Activated T-helper 2 cell treated with anti-CD3 and anti-CD28 coated beads, Interferon-gamma antibody, Interleukin-2, Interleukin-4, amounts not matched to agents 10 μg/mL and 5 μg/mL and 100 μg/mL, durations not matched to agents 14 hours and 24 hours and 36 hours (primary cell): ENCODE measurements at places on chromosomes 12 and 14.

DNA sequence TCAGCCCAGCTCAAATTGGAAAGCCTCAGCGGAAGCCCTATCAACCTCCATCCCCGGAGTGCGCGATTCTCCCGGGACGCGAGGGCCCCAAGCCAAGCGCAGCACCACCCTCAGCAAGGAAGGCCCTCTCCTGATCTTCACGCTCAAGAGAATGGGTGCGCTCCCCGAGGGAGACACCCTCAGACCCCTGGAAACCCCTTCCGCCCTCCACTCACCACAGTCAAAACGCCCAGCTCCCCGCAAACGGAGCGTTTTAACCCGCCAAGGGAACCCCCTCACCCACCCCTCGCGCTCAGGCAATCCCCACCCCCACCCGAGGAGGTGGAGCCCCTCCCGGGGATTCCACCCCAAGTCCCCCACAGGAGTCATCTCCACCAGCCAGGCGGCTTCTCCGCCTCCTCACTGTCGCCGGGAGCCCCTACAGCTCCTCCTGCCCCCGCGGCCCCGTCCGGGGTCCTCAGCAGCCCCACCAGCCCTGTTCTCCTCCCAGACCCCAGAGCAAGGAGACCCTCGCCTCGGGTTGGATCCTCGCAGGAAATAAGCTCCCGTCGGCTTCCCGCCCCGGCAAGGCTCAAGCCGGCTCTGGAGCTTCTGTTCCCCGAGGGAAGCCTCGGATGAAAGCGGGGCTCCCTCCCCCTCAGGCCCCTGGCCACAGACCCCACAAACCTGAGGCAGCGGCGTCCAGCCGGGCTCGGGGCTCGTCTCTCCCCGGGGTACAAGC lies 507 bp downstream of the BAZ2A start:
- no peak for DNase-seq

DNA sequence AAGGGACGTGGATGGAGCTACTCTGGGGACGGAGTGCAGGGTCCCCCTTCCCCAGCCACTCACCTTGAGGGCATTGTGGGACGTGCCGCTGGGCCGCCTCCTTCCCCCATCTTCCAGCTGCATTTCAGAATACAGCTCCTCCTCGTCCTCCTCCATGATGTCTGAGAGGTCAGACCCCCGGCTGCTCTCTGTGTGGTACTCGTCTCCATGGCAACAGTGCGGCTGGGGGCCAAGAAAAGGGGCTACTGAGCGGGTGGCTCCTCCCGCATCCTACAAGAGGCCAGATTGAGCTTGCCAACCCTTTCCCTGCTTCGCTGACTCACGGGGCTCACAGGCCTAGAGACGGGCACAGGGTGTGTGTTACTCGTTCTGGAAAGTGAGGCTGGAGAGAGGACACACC lies 90.4 kb downstream of the PIWIL1 start:
- DNase-seq, result no peak

DNA sequence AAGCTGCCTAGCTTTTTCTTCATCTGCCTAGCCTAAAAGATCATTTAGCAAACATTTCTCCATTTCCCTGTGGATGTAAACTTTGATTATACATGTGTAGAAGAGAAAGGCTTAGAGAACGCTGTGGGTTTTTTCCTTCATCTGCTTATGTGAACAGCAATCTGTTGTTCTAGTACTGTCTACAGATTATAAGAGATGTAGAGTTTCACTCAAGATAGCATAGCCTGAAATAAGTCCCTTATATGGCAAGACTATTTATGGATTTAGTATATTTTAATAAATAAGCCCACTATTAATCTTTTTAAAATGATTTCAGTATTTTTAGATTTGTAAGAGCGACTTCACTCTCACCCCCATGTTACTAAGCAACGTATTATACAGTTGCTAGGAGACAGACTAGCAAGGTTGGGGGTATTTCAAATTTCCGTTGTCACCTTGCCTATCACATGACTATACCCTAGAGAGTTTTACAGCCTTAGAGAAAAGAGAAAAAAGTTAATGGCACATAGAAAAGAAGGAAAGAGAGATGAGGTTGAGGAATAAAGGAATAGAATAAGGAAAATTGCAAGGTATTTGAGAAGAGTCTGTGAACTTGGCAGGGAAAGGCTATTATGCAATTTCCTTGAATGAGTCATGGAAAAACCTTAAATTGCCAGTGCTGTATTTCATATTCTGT lies 12.2 kb upstream of the TUBA1A start:
- no peak for DNase-seq

DNA sequence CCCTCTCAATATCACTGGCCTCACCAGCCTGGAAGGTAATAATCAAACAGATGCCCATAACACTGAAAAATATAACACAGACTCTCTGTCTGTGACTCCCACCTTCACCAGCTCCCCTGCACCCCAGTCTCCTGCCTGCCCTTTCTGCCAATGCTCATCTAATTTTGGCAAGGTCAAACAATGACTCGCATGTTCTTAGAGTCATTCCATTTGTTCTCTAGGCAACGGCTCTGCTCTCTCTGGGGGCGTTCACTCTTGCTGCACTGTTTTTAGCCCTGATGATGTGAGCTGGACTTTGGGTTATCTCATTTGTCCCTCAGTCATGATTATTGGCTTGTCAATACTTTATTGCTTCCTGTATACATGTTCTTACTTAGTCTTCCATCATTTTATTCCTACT lies 691.8 kb downstream of the FLRT2 start:
- DNase-seq, result no peak

DNA sequence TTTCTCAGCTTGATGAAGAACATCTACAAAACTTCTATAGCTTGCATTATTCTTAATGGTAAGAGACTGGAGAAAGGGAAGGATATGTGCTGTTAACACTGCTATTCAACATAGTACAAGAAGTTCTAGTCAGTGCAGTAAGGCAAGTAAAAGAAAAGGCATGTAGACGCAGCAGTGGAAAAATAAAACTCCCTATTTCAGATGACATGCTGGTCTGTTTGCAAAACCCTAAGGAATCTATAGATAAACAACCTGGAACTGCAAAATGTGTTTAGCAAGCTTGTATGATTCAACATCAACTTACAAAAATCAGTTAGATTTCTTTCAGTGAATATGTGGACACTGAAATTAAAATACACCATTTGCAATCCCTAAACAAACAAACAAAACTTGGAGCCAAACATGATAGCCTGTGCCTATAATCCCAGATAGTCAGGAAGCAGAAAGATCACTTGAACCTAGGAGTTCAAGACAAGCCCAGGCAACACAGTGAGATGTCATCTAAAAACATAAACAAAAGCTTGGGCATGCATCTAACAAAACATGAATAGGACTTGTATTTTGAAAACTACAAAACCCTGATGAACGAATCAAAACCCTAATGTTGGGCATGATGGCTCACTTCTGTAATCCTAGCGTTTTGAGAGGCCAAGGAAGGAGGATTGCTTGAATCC lies 293.6 kb upstream of the RGS6 start:
- DNase-seq, result no peak

- no peak for DNase-seq
These were observed 108.3 kb upstream of the CPSF6 start for GRCh38 chr12:69131077-69131476.

DNA sequence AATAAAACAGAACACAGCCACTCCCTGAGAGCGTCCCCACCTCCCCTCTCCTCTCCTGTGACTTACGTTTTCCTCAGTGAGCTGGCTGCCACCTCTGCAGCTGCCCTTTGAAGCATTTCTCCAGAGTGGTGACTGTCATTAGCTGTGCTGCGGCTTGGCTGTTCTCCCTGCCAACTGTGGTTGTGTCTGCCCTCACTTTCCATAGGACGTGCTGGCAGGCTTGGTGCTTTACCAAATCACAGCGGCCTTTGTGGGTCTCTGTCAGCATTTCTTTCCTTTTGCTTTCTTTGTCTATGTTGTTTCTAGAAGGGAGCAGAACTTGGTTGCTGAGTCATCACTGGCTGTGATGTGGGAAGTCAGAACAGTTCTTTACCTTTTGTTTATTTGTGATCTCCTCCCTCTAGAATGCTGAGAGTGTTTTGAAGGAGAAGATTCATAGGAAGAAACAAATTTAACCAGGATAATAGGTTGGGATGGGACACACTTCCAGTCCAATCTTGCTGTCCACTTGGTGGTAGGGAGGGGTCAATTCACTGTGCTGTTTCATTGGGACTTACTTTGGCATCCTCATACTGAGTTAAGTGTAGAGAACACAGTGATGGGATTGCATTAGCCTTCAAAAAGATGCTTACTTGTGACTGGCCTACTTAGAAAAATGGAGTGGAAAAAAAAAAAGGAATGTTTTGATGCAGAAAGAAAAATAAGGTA lies 88.2 kb downstream of the TMX1 start:
- DNase-seq, result no peak

DNA sequence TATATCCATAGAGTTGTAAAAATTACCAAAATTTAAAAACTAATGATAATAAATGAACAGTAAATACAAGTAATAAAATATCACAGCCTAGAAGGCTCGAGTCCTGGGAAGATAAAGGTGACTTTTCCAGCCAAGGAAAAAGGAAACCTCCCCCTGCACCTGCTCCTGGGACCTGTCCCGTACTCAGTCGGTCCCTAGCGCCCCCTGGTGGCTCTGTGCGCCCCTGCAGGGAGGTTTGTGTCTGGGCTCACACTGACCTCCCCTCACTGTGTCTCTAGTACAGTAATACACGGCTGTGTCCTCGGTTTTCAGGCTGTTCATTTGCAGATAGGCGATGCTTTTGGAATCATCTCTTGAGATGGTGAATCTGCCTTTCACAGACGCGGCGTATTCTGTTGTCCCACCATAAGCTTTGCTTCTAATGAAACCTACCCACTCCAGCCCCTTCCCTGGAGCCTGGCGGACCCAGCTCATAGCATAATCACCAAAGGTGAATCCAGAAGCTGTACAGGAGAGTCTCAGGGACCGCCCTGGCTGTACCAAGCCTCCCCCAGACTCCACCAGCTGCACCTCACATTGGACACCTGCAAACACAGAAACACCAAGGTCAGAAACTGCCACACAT lies 1030.4 kb downstream of the TMEM121 start:
- DNase-seq, result peak; percentile 55

DNA sequence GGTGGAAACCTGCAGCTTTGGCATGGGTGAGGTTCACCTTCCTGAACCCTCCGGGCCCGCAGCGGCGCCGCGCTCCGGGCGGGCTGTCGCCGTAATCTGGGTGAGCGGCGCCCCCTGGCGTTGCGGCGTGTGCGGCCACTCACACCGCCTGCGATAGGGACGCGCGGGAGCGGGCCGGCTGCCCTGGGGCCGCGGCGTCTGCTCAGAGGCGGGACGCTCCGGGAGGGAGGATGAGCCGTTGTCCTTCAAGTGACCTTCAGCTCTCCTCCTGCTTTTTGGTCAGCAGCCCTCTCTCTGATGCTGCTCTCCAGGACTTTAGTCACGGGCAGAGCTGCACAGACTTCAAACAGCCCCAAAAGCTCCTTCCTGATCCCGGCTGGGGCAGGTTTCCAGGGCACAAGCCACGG lies 211.7 kb upstream of the FKBP4 start:
- peak; percentile 50 for DNase-seq

DNA sequence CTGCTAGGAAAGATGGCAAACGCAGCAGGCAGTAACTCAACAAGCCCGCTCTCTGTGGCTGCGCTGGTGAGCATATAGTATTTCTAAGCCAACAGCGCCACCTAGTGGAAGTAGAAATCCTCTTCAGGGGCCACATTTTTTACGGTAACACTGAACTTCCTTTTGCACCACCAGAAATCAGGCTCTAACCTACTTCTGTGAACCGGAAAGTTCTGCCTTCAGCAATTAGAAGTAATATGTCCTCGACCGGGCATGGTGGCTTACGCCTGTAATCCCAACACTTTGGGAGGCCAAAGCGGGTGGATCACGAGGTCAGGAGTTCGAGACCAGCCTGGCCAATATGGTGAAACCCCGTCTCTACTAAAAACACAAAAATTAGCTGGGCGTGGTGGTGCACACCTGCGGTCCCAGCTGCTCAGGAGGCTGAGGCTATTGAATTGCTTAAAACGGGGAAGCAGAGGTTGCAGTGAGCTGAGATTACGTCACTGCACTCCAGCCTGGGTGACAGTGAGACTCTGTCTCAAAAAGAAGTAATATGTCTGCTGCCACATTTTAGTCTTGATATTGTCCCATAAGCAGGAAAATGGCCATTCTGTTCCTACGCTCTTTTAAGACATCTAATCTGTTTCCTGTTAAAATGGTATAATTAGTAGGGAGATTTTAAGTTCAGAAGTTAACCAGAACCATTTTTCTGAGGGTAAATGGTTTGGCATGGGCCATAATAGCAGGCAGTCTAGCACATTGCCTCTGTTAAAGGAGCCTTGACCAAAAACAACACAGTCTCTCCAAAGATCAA lies 26.8 kb downstream of the APOBEC1 start:
- peak; percentile 68 for DNase-seq

DNA sequence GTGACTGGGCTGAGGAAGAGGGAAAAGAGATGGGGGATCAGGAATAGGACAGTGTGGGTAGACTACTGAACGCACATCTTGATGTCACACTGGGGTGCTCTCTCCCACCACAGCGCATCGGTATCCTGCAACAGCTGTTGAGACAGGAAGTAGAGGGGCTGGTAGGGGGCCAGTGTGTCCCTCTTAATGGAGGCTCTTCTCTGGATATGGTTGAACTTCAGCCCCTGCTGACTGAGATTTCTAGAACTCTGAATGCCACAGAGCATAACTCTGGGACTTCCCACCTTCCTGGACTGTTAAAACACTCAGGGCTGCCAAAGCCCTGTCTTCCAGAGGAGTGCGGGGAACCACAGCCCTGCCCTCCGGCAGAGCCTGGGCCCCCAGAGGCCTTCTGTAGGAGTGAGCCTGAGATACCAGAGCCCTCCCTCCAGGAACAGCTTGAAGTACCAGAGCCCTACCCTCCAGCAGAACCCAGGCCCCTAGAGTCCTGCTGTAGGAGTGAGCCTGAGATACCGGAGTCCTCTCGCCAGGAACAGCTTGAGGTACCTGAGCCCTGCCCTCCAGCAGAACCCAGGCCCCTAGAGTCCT lies 6.9 kb downstream of the C1QL4 start:
- DNase-seq, result no peak

DNA sequence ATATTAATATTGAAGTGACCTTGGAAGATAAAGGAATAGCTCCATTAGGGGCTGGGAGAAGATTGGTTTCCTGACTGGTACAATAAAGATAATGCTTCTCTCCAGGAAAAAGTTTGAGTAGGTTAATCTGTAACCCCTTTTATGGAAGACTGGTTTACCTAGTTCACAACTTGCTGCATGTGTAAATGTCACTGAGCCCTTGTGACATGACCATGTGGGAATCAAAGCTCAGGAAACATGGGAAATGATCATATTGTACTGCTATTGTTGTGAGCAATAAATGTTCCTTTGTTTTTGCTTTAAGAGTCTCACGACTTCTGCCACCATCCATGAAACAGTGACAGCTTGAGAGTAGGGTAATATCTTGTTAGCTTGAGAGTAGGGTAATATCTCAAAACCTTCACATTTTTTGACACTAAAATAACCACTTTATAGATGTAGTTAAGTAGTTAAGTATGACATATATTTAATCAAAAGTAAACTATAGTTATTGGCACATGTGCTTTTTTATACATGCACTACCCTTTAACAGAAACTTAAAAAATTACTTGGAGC lies 1338.6 kb downstream of the FSCB start:
- no peak for DNase-seq
